CD8-positive, alpha-beta memory T cell (primary cell): ENCODE measurements at places on chromosomes 11 and 22. TPM values are rescaled to one million over a fixed set of nuclear protein-coding genes. Genes with fewer than 3 reads are reported as not detected.

DNA sequence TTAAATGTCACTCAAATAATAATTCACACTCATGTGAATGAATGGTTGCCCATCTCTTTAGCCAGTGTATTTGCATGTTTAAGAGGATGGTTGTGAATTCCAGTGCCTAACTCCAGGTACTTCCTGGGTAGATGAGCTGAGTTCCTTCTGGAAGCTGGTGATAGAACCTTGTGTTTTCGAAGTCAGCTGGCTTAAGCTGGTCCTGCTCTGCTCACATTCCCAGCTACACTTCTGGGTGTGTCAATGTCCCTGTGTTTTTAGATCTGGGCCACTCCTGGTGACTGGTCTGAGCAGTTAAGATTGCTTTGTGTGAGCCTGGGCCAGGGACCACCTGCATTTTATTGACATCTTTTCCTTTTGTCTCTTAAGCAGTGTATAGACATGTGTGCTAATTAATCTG, 10.6 kb downstream of the TEAD1 start:
- no peak for DNase-seq

GRCh38 chr11:72569966-72570892, 104.0 kb downstream of the PDE2A start:
- no peak for DNase-seq

DNA sequence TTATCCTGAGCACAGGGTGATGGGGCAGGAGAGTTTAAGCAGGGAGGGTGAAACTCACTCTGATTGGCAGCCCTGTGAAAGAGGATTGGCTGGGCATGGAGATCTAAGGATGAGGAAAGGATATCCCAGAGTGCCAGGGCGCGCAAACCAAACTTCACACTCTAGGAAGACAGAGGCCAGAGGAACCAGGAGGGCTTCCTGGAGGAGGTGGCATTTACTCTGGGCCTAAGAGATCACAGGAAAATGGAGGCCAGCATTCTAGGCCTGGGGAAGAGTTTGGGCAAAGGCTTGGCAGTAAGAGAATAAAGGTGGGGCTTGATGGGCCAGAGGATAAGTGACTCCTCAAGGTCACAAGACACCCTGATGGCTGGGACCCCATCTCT, 377 bp upstream of the NCF4 start:
- no peak for DNase-seq

The TIMP3 gene
- polyA plus RNA-seq = not detected

The TBX1 gene
- not detected for polyA plus RNA-seq
